A673 (cell line): ENCODE measurements at places on chromosomes 11 and 22. TPM values are rescaled to one million over a fixed set of nuclear protein-coding genes. Genes with fewer than 3 reads are reported as not detected.

- H3K36me3 ChIP-seq, result no peaks in the 10 kb centered on the region
- DNase-seq, result no peak
- H3K4me1 ChIP-seq, result no peaks in the 10 kb centered on the region
Measured at GRCh38 chr22:27994481-27995331, 75.7 kb upstream of the PITPNB start.

- no peak overlapping the region for H3K4me3 ChIP-seq
- peaks cover 17% of the 10 kb centered on the region for H3K4me1 ChIP-seq
- no peak overlapping the region for H3K27ac ChIP-seq
Measured at GRCh38 chr11:12832480-12833224, 158.4 kb downstream of the TEAD1 start.

GRCh38 chr22:31496735-31497146, 405 bp downstream of the SFI1 start:
- no peaks in the 10 kb centered on the region for H3K27me3 ChIP-seq
- H3K4me3 ChIP-seq, result peak overlapping the region; percentile 72
- H3K27ac ChIP-seq, result peak overlapping the region; percentile 71
- peaks cover 8% of the 10 kb centered on the region for H3K4me1 ChIP-seq
- peaks cover 3% of the 10 kb centered on the region for H3K36me3 ChIP-seq

- no peaks in the 10 kb centered on the region for H3K27me3 ChIP-seq
- no peak overlapping the region for H3K4me3 ChIP-seq
- no peak for DNase-seq
- H3K4me1 ChIP-seq, result peaks cover under 1% of the 10 kb centered on the region
- no peaks in the 10 kb centered on the region for H3K36me3 ChIP-seq
Measured at GRCh38 chr11:95101935-95102334, 12.3 kb downstream of the ENDOD1 start.

The KCNQ1 gene
- not detected in 2 replicates for total RNA-seq

The MAJIN gene
- not detected in 2 replicates for total RNA-seq
